ENCODE measurements at places on chromosomes 12 and 14.
A peak's percentile ranks its signal among the peaks of the same experiment; 100 is the strongest.

GRCh38 chr12:16171348-16171747 lies 106.1 kb downstream of the SLC15A5 start:
- no peak for ATAC-seq

- no peak for ATAC-seq
These were observed 244.2 kb upstream of the CRY1 start for GRCh38 chr12:107337346-107338095.

- no peak for ATAC-seq
These were observed 50.3 kb upstream of the SRSF5 start for GRCh38 chr14:69716478-69717187.

- no peak for ATAC-seq
These were observed 384.5 kb upstream of the DDHD1 start for GRCh38 chr14:53537422-53538315.

GRCh38 chr14:104362761-104363605 lies 216.6 kb upstream of the C14orf180 start:
- ATAC-seq, result no peak

DNA sequence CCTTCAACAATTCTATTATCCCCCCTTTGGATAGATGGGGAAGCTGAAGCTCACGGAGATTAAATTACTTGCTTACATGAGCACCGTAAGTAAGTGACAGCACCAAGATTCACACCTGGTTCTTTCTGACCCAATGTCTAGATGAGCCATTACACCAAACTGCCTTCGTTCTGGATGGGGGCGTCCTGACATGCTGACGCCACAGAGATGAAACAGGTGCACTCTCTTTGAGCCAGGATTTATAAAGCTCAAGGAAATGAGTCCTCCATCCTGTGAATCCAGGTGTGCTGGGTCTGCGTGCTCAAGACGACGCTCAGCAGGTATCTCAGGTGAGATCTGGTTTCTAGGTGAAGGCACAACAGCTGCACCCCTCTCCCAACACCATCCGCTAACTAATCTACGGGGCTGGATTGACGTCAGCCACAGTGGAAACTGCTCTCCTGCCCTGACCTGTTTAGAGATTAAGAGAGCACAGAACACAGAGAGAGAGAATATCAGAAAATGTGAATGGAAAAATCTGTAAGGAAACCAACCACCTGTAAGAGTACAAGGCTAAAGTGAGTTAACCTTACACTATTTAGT lies 61.6 kb downstream of the KSR2 start:
- no peak for ATAC-seq

- ATAC-seq, result no peak
These were observed 4.1 kb upstream of the KRT84 start for GRCh38 chr12:52389313-52390207.

DNA sequence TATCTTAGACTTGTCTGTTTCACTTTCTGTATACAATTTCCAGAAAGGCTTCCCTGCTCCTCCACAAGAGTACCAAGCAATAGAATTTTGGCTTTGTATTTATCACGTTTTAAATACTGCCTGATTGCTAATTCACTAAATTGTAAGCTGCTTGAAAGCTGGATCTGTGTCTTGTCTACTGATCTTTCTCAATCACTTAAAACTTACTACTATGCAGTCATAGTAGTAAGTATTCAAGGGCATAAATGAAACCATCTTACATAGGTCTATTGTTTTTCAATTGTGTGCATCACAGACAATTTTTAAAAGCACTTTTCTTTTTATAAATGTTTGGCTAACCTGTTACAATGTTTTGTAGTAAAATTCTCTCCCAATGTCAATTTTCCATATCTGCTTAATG lies 1.2 kb upstream of the GLIPR1L2 start:
- ATAC-seq, result no peak

GRCh38 chr12:129193263-129193871 lies 340.1 kb downstream of the GLT1D1 start:
- ATAC-seq, result no peak

DNA sequence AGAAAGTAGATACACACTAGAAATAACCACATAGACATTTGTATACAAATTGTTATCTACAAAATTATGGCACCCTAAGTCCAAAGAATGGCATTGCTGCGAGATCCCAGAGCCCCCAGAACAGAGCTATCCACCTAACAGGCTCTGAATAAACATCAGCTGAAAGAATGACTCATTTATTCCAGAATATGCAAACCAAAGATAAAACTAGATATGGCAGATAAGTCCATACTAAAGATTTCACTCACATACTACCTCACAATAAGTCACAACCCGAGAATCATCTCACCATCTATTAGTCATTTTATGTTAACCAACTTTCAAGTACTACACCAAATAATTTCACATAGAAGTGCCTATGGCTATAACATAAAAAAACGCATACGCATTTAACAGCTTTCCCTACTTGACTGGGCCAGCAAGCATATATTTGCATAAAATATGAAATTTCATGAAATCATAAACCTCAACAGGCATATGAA lies 5.6 kb downstream of the CNIH1 start:
- no peak for ATAC-seq

GRCh38 chr12:27576667-27577347 lies 52.8 kb downstream of the PPFIBP1 start:
- ATAC-seq, result no peak

DNA sequence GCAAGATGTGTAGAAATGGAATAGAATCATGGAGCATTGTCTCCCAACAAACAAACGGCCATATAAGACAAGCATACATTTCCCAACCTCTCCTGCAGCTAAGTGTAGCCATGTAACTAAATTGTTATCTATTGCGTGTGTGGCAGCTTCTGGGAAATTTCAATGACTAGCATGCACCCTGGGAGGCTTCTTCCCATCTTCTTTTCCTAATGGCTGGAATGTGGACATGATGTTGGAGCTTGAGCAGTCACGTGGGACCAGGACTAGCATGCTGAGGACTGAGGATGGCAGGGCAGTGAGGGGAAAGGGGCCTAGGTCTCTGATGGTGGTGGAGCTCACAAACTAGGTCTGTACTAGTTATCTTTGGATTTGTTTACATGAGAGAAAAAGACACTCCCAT lies 21.7 kb upstream of the CTDSP2 start:
- peak; percentile 4 for ATAC-seq

DNA sequence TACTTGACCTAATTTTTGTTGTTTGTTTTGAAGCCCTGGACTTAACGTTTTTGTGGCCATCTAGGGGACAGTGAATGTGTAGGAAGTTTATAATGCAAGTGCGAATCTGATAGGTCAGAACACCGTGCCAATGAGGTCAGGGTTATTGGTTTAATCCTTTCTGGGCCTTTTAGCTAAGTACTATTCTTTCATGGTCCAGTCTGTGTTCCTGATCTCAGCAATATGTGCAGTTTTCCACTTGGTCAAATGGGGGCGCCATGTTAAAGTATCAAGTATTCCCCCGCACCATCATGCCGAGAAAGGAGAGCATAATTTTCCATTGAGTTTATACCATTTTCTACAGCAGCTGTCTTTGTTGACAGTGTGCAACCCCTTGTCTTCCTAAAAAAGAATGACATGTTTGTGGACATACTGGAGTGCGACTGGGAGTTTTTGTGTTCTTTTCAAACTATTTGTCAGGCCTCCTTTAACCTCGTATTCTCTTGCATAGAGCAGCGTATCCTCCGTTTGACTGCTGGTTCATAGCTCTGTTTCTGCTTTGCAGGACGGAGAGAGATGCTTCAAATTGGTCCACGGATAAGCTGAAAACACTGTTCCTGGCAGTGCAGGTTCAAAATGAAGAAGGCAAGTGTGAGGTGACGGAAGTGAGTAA lies 1.3 kb downstream of the AHSA1 start:
- ATAC-seq, result no peak

GRCh38 chr12:80317899-80318298 lies 126.1 kb upstream of the PTPRQ start:
- no peak for ATAC-seq

- no peak for ATAC-seq
These were observed 482.8 kb downstream of the MED13L start for GRCh38 chr12:115794659-115795081.

- ATAC-seq, result no peak
These were observed 11.7 kb upstream of the NFKBIA start for GRCh38 chr14:35416108-35416750.

- no peak for ATAC-seq
These were observed 49.1 kb upstream of the PTPRB start for GRCh38 chr12:70686299-70686698.

DNA sequence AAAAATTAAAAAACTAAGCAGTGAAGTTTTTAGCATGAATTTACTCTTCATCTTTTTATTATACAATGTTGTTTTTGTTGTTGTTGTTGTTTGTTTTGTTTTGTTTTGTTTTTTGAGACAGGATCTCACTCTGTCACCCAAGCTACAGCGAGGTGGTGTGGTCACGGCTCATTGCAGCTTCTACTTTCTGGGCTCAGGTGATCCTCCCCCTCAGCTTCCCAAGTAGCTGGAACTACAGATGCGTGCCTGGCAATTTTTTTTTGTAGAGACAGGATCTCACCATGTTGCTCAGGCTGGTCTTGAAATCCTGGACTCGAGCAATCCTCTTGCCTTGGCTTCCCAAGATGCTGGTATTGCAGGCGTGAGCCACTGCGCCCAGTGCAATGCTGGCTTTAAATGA lies 11.3 kb downstream of the PPFIBP1 start:
- no peak for ATAC-seq

DNA sequence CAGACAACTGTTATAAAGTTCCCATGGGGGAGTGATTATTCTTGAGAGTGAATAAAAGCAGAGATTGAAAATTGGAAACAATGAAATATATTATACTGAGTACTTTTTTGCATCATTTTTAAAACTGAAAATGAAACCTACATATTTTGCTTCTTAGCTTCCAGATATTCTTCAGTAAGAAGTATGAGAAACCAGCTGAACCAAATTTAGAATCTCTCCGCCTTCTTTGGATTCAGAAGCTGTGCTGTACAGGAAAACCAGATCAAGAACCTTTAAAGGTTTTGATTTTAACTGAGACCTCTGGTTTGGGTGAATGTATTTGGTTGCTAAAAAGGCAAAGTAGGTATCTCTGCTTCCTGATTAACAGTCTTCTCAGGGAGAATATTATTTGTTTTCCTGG lies 109.4 kb downstream of the AKAP6 start:
- no peak for ATAC-seq

DNA sequence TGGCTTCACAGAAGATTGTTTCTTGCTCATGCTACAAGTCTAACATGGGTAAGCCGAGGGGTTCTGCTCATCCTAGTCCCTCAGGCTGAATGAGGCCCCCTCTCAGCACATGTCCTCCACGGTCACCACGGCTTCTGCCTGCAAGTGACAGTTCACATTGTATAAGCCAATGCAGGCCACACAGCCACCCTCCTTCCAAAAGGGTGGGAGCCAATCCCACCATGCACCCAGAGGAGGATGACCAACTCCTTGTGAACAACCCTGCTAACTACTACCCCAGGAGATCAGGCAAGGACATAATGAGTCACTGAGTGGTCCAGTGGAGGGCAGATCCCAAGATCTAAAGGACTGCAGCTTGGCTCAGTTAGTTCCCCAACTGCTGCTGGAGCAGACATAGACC lies 6.1 kb downstream of the SPRING1 start:
- no peak for ATAC-seq

GRCh38 chr12:22050078-22050477 lies 4.1 kb downstream of the CMAS start:
- ATAC-seq, result no peak

GRCh38 chr14:80978403-80978802 lies 23.0 kb downstream of the TSHR start:
- ATAC-seq, result no peak

GRCh38 chr14:93975791-93976476 lies 436 bp downstream of the ASB2 start:
- no peak for ATAC-seq

- ATAC-seq, result no peak
These were observed 4.7 kb downstream of the P2RX2 start for GRCh38 chr12:132623072-132623869.

GRCh38 chr14:23537351-23538049 lies 14.1 kb downstream of the ZFHX2 start:
- peak; percentile 64 for ATAC-seq
